ENCODE measurements at places on chromosomes 16 and 17. TPM values are rescaled to one million over a fixed set of nuclear protein-coding genes. Genes with fewer than 3 reads are reported as not detected.

DNA sequence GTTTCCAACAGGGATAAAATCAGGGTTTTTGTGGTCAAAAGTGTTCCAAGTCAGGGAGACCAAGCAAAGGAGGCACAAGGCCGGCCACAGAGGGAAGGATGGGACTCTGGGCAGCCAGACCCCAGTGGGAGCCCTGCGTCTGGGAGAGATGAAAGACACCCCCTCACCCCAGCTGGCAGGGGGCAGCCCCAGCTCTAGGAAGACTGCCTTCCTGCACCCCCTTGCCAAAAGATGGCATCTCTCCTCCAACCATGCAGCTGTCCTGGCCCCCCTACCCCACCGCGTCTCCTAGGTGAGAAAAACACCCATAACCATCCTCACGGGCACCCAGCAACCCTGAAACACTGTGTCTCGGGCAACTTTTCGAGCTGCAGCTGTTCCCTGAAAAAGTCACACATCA, 51.3 kb downstream of the CUEDC1 start:
- no peak for DNase-seq

Gene DLG4
- 14.5 TPM for total RNA-seq

Gene LMF1
- 20.7 TPM for total RNA-seq

Gene NETO2
- total RNA-seq = 0.83 TPM

GRCh38 chr16:54487933-54488332, 201.3 kb upstream of the IRX3 start:
- no peak for DNase-seq

Gene MAP2K6
- 1.5 TPM for total RNA-seq

Gene CTRB2
- not detected for total RNA-seq

Gene CX3CL1
- 32.5 TPM for total RNA-seq

- peak; percentile 66 for DNase-seq
These were observed 77.0 kb downstream of the METRNL start for GRCh38 chr17:83156408-83156807.

Gene MT2A
- 124 TPM for total RNA-seq

Gene SLC16A5
- 5.8 TPM for total RNA-seq

DNA sequence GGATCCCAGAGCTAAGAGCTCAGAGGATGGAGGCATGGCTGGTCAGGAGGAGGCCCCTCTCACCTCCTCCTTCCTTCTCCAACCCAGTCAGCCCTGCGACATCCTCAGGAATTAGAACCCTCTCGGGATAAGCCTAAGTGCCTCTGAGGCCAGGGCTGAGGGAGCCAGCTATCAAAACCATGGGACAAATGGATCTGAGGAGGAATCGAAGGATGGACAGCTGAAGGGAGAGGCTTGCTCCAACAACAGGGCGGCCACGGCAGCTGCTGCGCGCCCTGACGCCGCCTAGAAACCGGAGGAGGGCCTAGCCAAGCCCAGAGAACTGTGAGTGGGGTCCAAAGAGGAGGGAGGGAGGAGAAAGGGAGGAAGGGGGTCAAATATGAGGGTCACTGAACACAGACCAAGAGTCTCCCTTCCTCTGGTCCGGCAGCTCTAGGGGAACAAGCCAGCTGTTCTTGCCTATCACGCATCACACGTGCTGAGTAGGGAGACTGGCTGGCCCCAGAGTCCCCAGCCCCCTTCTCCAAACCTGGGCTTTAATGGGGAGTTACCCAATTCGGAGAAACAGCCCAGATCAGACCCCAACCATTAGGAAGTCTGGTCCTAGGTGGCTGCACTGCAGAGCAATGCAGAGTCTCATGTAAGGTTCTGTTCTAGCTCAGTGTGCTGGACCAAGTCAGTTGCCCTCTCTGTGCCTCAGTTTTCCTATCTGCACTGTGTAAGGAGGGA, 5.9 kb upstream of the HOXB13 start:
- no peak for DNase-seq

Gene ASB16
- total RNA-seq = 3.3 TPM

DNA sequence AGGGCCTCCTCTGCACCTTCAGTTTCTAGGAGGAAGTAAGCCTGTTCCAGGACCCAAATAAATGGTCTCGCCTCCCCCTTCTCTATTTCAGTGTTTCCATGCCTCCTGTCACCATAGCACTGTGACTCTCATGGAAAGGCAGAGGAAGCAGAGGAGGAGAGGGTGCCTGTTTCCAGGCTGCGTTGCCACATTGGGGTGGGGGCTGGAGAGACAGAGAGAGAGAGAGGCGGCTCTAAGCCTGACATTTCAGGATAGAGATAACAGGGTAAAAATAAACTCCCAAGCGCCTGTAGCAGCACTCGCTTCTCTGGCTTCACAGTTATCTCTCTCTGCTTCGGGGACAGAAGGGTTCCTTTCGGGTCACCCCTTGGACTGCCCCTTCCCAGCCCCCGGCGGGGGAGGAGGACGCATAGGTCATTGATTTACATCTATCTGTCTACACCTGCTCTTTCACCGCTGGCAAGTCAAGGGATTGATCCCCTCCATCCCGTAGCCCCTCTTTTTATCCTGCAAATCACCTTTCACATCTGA, 71.2 kb upstream of the MRTFB start:
- no peak for DNase-seq

Gene ABCC3
- 1.9 TPM for total RNA-seq

- DNase-seq = no peak
These were observed 106.5 kb downstream of the NCOR1 start for GRCh38 chr17:16108871-16109270.

Gene HAGH
- total RNA-seq = 148 TPM

GRCh38 chr16:51430716-51431369, 279.8 kb upstream of the SALL1 start:
- no peak for DNase-seq

- DNase-seq = no peak
These were observed 2.5 kb upstream of the CAMKK1 start for GRCh38 chr17:3895354-3895753.

Gene TMIGD1
- not detected for total RNA-seq

Gene GDPD1
- total RNA-seq = 0.75 TPM

Gene GUCY2D
- not detected for total RNA-seq

GRCh38 chr17:46139432-46140210, 53.6 kb downstream of the KANSL1 start:
- no peak for DNase-seq

DNA sequence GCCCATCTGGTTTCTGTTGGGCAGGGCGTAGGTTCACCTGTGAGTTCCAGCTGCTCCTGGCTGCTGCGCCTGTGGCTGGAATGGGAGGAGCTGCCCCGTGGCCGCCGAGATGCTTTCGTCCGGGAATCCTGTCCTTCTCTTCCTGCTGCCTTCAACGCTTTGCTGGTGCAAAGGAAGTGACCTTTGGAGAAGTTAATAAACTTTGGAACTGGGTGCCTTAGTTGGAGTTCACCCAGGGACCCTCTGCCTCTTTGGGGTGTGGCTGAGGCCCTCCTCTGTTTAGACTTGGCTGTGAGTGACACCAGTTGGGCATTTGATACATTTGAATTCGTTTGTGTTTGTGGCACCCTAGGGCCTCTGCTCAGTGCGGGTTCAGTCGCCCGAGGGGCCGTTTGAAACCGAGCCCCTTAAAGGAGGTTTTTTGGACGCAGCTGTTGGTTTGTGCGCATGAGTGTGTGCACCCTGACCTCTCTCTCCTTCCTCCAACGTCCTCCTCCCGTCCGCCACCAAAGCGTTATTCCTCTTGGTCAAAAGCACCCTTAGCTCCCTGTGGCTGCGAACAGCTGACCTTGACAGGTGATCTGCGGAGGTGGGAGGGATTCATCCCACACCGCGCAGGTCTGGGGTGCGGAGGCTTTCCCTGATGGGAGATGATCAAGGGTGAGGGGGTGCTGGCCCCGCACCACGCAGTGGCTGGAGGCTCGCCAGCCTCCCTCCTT, 9.0 kb upstream of the SECTM1 start:
- no peak for DNase-seq

DNA sequence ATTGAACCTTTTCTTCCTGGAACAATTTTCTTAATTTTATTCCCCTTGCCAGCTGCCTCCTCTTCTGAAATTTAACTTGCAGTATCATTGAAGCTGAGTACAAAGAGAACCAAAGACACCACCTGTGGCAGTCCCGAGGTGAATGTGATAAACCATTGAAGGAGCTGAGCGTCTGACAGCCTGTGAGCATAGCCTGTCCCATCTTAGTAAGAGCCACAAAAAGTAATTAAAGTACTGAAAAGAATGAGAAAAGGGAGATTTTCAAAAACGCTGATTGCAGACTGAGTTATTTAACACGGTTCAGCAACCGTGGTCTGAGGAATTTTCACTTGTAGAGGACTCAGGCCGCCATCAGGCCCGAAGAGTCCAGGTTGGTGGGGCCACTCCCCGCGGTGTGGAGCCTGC, 27.2 kb upstream of the ST6GALNAC1 start:
- DNase-seq = no peak

Gene BEAN1
- total RNA-seq = 0.50 TPM

Gene HLF
- total RNA-seq = 138 TPM

Gene RBFOX1
- not detected for total RNA-seq

DNA sequence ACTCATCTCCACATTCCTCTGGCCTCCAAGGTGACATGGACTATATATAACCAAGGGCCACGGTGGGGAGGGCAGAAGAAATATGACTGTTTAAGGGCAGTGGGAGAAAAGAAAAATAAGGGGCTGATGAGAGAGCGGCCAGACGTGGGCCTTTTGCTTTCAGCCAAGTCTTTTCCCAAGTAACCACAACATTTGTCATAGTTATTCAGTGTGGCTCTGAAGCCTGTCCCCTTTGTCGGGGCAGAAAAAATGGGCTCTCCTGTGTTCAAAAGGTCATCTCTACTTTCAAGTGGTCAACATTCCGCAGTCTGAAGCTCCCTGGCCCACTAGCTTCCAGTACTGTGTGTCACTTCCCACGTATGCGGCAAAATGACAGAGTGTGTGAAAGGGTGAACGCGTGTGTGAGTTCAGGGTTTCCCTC, 245.4 kb downstream of the NTN1 start:
- DNase-seq = no peak

All from esophagus muscularis mucosa (tissue), 4 donors.